ENCODE measurements at places on chromosomes 11 and 22. TPM values are rescaled to one million over a fixed set of nuclear protein-coding genes. Genes with fewer than 3 reads are reported as not detected.
A peak's percentile ranks its signal among the peaks of the same experiment; 100 is the strongest.

DNA sequence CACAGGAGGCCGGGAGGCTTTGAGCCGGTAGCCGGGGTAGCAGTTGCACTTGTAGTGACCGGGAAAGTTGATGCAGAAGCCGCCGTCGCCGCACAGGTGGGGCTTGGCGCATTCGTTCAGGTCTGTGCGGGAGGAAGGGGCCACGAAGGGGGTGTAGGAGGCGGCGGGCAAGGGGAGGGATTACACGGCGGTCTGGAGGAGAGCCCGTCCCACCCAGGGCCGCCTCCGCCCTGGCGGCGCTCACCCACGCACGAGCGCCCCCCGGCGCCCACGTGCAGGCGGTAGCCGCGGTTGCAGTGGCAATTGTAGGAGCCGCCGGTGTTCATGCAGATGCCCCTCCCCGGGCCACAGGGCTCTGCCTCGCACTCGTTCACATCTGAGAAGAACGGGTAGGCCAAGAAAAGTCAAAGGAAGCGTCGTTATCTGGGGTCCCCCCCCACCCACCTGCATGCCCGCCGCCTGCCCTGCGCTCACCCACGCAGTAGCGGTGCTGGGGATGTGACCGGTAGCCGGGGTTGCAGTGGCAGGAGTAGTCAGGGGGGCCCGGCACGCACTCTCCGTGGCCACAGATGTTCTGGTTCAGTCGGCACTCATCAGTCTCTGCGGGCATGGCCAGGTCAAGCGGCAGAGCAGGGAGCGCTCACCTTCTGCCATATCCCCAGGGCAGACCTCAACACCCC lies 10.6 kb downstream of the LTBP3 start:
- DNase-seq: no peak
- peak overlapping the region; percentile 41 for H3K4me3 ChIP-seq
- no peaks in the 10 kb centered on the region for H3K27me3 ChIP-seq
- peaks cover 57% of the 10 kb centered on the region for H3K4me1 ChIP-seq
- no peaks in the 10 kb centered on the region for H3K36me3 ChIP-seq

DNA sequence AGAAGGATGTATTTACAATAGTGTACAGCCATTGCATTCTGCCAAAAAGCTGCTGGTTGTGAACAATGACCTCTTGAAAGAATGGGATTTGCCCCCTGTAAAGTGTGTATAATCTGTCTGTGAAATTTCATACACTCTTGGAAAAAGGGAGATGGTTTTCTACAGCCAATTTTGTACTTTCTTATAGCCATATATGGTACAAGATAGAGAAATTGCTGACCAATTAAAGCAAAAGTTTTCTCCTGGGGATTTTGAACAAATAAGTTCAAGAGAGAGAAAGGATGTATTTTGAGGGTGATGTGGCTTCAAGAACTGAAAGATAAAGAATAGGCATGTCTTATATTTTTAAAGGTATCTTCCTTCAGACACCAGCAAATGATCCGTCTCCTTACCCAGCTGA lies 211.0 kb downstream of the NAV2 start:
- no peak for DNase-seq
- H3K4me3 ChIP-seq: no peak overlapping the region
- no peaks in the 10 kb centered on the region for H3K4me1 ChIP-seq
- no peaks in the 10 kb centered on the region for H3K36me3 ChIP-seq
- H3K27ac ChIP-seq: no peak overlapping the region
- H3K27me3 ChIP-seq: peaks cover 18% of the 10 kb centered on the region

- H3K4me1 ChIP-seq: peaks cover 18% of the 10 kb centered on the region
- no peak overlapping the region for H3K27ac ChIP-seq
- no peaks in the 10 kb centered on the region for H3K36me3 ChIP-seq
- H3K4me3 ChIP-seq: no peak overlapping the region
- no peaks in the 10 kb centered on the region for H3K27me3 ChIP-seq
These were observed 8.5 kb downstream of the ZDHHC8 start for GRCh38 chr22:20140107-20140445.

DNA sequence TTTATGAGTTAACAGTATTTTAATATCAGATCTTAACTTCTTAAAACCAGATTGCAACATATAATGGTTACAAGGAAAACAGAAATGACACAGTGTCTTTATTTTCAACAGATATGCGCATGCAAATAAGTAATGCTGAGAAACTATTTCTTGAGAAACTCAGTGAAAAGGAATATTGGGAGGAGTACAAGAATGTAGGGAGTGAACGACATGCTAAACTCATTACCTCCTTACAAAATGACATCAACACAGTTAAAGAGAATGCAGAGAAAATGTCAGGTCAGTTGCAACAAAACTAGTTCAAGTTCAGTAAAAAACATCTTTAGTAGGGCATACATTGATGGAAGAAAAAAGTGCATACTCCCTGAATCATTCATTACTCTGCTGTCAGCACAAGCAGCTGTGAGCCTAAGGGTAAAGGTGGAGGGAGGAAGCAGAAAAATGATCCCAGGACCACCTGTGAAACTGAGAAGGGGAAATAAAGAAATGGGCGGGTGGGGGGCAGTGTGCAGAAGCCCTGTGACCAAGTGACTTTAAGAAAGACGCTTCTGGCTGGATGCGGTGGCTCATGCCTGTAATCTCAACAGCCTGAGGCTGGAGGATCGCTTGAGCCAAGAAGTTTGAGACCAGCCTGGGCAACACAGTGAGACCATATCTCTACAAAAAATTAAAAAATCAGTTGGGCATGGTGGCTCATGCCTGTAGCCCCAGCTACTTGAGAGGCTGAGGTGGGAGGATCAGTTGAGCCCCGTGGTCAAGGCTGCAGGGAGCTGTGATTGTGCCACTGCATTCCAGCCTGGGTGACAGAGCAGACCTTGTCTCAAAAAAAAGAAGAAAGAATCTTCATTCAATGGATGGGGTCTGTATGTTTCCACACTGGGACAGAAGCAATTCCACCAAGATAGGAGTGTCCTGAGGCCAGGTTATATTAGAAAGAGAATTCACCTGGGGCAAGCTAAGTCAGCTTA lies 31.2 kb downstream of the CCDC83 start:
- H3K27ac ChIP-seq: no peak overlapping the region
- H3K4me1 ChIP-seq: no peaks in the 10 kb centered on the region
- no peak overlapping the region for H3K4me3 ChIP-seq
- peaks cover 12% of the 10 kb centered on the region for H3K27me3 ChIP-seq
- H3K36me3 ChIP-seq: no peaks in the 10 kb centered on the region
- no peak for DNase-seq

GRCh38 chr22:21727768-21728167 lies 7.8 kb downstream of the YPEL1 start:
- no peak overlapping the region for H3K4me3 ChIP-seq
- H3K27ac ChIP-seq: no peak overlapping the region
- DNase-seq: no peak

- H3K36me3 ChIP-seq: no peaks in the 10 kb centered on the region
- H3K4me1 ChIP-seq: no peaks in the 10 kb centered on the region
- no peak overlapping the region for H3K27ac ChIP-seq
- peak; percentile 49 for DNase-seq
These were observed 59.1 kb upstream of the FGF3 start for GRCh38 chr11:69878144-69878883.

DNA sequence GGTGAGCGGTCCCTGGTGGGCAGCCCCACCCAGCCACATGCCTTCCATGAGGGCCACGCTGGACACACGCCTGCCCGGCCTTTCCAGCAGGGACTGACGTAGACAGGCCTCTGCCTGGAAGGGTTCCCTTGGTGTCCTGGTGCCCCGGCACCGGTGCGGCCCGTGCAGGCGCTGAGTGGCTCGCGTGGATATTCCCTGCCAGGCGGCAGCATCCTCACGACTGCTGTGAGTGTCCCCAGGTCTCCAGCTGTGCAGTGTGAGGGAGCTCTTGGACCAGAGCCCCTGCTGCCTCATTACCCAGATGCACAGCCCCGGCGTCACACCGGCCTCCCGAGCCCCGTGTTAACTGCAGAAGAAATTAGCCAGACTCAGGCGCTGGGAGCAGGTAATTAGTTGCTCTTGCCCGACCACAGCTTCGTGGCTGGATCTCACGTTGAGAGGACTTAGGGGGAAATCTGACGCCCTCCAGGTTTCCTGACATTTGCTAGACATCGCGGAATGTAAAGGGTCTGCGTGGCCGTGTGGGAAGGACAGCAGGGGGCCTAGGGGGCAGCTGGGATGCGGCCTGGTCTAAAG lies 1196.3 kb downstream of the BRD1 start:
- H3K4me3 ChIP-seq: no peak overlapping the region
- no peak overlapping the region for H3K27ac ChIP-seq
- no peak for DNase-seq

The MS4A14 gene
- 0.14 TPM for total RNA-seq

The TMEM132A gene
- not detected for total RNA-seq

The SLC22A9 gene
- not detected for total RNA-seq

The MRGPRX3 gene
- total RNA-seq: not detected

Data from natural killer cell treated with Interleukin-12 subunit alpha and Interleukin-12 subunit beta and Interleukin-15 and Interleukin-18, amount 100 ng/mL, for 72 hours (primary cell).